Sigmoid colon (tissue), 7 donors: ENCODE measurements at places on chromosomes 3 and 15. TPM values are rescaled to one million over a fixed set of nuclear protein-coding genes. Genes with fewer than 3 reads are reported as not detected.

The NRG4 gene
- 3.0 TPM for polyA plus RNA-seq

DNA sequence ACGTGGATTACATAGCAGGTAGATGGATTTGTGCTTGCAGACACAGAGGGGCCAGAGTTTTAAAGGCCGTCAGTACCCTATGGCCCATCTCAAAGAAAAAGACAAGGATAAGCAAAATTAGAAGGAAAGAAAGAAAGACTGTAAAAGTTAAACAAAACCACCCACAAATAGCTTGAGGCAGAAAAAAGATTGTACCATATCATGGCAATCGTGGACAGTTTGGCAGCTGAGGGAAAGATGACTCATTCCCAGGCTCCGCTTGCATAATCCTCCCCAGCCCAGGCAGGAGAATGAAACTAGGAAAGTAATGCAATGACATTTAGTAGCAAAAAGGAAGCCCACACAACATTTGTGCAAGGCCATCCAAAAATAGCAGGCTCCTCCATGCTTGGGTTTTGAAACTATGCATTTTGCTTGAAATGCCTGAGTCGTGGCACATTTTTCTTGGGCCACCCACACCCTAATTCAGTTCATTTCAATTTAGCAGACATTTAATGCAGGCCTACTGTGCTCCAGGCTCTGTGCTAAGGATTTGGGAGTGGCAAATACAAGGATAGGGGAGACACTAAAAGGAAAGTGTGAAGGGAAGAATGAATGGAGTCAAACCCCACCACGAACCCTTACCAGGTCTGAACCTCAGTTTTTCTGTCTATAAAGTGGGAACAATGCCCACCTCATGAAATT is 40.9 kb upstream of the SMAD3 start:
- peak; percentile 92 for DNase-seq

DNA sequence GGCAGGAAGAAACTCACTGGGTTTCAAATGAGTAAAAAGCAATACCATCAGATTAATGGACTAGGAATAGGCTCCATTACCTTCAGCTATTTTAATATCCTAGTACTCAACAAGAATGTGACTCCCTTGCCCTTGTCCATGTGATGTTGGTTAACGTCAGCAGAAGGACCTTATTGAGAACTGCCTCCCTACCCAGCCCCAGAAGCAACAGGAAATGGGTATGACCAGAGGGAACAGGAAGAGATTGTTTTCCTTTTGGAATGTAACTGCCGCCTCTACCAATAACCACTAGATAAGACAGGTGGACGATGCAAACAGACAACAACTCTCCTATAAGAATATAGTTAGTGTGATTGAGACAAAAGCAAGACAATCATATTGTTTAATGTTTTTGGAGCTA is 10.4 kb upstream of the MME start:
- DNase-seq = no peak

DNA sequence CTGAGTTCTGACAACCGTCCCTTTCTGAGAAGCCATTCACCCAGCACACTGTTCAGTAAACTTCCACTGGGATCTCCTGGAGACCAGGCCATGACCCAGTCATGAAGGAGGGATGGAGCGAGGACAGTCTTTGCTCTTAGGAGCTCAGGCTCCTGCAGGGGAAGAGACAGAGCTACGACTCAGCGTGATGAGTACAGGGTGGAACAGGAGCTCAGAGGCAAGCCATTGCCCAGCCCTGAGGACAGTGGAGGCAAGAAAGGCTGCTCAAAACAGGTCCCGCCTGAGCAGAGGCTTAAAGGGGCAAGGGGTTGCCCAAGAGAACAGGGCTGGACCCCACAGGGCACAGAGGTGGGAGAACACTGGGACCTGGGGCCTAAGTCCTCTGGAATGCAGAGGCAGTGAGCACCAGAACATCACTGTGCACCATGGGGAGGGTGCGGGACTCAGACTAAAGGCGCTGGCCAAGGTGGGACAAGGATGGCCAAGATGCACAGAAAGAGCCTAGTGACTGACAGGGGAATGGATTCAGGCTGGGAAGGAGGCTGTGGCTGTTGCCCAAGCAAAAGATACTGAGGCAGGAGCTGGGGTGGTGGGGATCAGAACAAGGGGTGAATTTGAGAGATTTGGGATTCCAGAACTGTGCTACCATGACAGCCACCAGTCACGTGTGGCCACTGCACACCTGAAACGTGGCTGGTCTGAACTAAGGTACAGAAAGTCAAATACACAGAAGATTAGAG is 25.8 kb downstream of the TMEM43 start:
- no peak for DNase-seq

GRCh38 chr3:131350506-131350905 is 31.1 kb upstream of the NUDT16 start:
- DNase-seq = no peak

DNA sequence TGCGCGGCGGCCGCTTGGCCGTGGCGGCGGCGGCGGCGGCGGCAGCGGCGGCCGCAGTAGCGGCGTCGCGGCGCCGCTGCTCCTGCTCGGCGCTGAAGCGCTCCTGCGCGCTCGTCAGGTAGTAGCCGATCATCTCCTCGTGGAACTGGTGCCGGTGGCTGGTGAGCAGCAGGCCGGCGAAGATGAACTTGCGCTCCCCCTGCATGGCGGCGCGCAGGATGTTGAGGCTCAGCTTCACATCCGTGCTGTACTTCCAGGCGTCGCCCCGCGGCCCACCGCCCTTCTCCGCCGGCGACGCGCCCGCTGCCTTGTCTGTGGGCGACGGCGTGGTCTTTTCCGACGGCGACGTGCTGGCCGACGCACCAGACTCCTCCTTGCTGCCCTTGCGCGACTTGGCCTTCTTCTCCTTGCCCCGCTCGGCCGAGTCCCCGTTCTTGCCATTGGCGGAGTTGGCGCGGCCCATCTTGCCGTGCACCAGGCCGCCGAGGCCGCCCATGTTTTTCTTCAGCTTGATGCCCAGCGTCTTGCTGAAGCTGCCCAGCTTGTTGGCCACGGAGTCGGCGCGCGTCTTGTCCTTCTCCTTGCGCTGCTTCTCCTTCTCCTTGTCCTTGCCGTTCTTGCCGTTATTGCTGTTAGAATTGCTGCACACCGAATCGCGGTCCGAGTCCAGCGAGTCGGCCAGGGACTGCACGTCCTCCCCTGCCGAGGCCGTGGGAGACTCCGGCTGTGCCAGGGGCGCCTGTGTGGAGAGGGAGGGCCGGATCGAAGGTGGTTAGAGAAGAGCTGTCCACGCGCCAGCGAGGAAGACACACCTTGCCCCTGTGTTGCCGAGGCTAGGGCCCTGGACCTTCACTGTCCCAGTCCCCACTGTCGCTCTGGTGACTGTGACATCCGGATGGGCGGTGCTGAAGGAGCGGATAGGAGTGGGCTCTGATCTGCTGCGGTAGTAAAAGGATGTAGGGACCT is 157.6 kb downstream of the KLF13 start:
- no peak for DNase-seq

DNA sequence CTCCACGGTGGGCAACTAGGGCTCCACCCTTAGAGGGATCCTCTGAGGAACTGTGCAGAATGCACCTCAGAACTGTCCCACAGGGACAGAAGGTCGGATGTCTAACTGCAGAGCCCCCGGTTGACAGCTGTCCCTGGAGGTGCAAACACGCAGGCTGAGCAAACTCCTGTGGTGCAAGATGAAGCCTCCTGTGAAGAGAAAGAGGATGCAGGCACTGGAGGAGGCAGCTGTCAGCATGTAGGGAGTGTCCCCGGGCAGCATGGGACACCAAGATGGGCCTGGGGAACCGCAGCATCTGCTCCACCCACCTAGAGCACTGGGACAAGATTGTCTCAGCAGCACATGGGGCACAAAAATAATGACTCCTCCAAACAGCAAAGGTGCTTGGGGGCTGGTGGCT is 258.9 kb downstream of the ABHD5 start:
- no peak for DNase-seq
